ENCODE measurements at places on chromosomes 12 and 14.

DNA sequence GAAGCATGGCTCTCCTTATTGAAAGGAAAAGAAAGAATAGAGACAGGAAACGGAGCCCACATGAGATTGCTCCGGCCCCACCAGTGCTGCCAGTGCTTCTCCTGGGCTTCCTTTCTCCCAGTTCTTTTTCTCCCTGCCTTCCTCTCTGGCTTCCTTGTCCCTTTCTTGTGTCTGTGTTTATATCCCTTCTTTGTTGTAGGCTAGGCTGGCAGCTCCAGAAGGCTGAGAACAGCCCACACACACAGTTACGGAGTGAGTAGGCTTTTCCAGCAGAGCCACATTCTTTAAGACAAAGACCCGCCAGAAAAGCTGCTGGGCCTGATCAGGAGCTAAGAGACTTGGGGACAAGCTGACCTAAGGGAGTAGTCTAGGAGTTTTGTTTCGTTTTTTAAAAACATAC lies 13.0 kb downstream of the CIPC start:
- DNase-seq, result no peak

DNA sequence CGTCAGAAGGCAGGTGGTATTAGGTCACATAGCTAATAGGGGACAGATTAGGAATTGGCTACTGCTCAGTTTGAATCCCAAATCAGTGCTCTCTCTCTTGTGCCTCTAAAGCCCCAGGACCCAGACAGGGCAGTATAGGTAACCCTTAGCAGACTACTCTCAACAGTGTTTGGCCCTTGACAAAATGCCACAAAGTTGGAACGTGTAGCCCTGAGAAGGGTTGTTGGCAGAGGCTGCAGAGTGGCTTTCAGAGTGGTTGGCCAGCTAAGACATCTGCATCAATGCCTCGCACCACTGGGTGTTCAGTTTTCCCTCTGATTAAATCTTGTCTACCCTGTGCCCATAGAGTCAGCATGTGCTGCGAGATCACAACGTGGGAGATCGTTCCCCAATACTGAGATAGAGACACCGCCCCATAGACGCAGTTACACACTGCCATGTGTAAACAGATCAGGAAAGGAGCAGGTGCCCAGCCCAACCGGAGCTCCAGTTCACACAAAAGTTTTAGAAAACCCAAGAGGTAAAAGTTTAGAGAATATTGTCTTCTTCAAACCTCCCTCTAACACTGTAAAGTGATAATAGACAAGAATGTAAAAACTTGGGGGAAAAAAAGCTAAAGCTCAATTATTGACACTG lies 48.3 kb downstream of the EML1 start:
- no peak for DNase-seq

- no peak for DNase-seq
Observed at GRCh38 chr12:591167-592023, 71.8 kb downstream of the NINJ2 start.

GRCh38 chr12:127925971-127926370 lies 341.0 kb upstream of the TMEM132C start:
- no peak for DNase-seq

- DNase-seq, result no peak
Observed at GRCh38 chr14:34571771-34572170, 32.3 kb upstream of the EAPP start.

DNA sequence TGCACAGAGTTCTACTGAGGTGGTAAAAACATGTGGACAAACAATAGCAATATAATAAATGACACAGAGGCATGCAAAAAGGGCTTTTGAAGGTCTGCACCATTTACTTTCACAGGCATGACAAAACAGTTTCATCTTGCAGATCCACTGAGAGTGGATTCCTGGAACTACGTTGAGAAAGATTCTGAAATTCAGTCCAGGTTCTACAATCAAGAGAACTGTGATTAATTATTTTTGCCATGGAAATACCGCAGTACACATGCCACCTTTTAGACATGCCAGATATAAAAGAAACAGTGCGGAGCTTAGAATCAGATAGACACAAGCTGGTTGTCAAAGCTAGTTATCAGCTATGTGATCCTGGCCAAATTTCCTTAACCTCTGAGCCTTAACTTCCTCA lies 4.8 kb downstream of the CSRP2 start:
- DNase-seq, result no peak

DNA sequence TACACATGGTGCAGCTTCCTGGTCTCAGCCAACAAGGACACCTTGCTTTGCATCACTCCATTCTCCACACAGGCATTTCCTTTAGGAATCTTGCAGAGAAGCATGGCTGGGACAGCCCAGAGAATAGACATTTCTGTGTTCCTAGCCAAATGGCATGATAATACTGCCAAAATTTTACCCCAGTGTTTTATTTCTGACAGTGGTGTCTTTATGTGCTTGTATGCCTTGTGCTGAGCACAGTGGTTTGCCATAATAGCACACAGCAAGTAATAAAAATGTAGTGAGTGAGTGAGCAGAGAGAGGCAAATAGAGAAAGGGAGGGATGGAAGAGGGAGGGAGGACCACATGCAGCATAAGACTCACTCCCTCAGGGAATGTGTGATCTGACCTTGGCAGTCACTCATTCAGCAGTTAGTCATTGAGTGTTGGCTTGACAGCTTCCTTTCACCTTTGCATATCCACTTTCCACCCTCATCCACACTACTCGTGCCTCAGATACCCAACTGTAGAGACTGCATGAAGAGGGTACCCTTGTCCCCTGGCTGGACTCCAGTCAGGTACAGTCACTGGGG lies 212.8 kb upstream of the CCDC196 start:
- no peak for DNase-seq

GRCh38 chr14:61426048-61426447 lies 104.7 kb downstream of the PRKCH start:
- DNase-seq, result no peak

GRCh38 chr12:52132754-52133161 lies 53.3 kb downstream of the SMIM41 start:
- no peak for DNase-seq

- DNase-seq, result no peak
Observed at GRCh38 chr12:113244478-113244958, 23.3 kb downstream of the TPCN1 start.

GRCh38 chr12:48028541-48029431 lies 24.5 kb upstream of the COL2A1 start:
- DNase-seq, result no peak

GRCh38 chr12:70885956-70886355 lies 34.6 kb downstream of the PTPRR start:
- no peak for DNase-seq

GRCh38 chr12:109721276-109721675 lies 7.7 kb downstream of the FAM222A start:
- DNase-seq, result no peak

- DNase-seq, result no peak
Observed at GRCh38 chr12:107477947-107478610, 207.5 kb upstream of the PWP1 start.

DNA sequence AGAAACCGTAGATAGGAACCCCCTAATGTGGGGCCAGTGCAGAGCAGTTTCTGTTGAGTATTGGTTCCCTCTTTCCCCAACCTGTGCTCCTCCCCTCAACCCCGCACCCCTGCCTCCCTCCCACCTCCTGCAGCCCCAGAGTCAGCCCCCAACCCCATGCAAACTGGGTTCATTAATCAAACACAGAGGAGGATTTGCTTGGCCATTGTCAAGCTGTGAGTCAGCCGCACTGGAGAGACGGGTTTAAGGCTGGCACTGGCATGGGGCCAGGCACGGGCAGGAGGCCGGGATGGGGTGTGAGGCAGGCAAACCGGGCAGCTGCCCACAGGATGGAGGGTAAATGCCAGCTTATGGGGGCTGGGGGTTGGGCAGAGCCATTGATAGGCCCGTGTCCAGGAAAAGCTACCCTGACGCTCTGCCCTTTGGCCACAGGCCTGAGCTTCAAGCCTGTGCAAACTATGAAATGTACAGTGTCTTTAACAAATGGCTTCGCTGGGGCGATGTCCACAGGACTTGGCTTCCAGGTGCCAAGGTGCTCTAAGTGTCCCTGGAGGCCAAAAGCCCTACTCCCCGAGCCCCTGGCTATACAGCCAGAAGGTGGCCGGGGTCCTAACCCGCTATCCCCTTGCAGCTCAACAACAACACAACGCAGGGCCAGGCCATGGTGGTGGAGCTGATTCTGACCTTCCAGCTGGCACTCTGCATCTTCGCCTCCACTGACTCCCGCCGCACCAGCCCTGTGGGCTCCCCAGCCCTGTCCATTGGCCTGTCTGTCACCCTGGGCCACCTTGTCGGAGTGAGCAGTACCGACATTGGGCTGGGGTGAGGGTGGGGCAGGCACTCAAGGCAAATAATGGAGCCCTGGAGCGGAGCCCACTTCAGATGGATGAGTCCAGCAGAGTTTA lies 1.4 kb downstream of the AQP5 start:
- DNase-seq, result no peak

GRCh38 chr12:3030821-3031429 lies 46.3 kb upstream of the TSPAN9 start:
- DNase-seq, result no peak

DNA sequence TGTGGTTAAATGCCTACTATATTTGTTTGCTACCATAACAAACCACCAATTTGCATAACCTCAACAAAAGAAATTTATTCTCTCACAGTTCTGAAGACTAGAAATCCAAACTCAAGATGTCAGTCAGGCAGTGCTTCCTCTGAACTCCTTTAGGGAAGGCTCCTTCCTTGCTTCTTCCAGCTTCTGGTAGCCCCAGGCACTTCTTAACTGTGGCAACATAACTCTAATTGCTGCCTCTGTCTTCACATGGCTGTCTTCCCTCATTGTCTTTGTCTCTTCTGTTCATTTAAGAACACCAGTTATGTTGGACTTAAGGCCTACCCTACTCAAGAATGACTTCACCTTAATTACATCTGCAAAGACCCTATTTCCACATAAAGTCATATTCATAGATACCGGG lies 206.9 kb downstream of the SYT1 start:
- no peak for DNase-seq

DNA sequence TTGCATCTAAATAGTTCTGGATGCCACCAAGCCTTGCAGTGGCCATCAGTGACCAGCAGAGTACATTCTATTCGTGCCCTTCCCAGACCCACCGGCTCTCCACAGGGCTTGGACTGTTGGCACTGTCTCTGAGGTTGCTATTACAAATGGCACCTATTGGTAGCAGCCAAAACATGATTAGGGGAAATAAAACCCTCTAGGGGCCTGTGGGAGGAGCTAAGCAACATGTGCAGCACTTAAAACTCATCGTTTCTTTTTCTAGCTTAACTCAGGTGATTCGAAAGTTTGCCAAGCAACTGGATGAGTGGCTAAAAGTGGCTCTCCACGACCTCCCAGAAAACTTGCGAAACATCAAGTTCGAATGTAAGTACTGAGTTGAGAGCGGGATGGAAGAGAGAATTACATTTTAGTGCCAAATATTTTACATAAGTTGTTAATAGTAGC lies 65.4 kb upstream of the RIC8B start:
- DNase-seq, result no peak

DNA sequence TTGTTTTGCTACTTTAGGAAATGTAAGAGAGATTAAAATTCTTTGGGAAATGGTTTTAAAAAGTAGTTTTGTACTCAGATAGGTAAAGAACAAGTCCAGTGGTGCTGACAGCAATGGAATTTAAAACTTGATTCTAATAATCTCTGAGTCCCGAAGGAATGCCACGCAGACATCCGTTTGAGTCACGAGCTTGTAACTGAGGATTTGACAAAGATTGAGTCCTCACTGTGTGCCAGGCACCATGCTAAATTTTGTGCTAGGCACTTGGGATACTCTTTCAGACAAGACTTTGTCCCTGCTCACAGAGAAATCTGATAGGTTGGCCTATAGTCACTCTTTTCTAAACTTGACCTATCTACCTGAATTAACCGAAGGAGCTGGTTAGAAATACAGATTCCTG lies 12.7 kb downstream of the FLRT2 start:
- no peak for DNase-seq

- DNase-seq, result no peak
Observed at GRCh38 chr12:114774197-114774596, 90.2 kb upstream of the TBX3 start.

GRCh38 chr14:68718023-68718990 lies 74.6 kb downstream of the ZFP36L1 start:
- DNase-seq, result no peak

- DNase-seq, result no peak
Observed at GRCh38 chr12:82694970-82695369, 8.3 kb downstream of the TMTC2 start.

GRCh38 chr12:15495746-15496145 lies 173.4 kb downstream of the PTPRO start:
- DNase-seq, result no peak

- DNase-seq, result no peak
Observed at GRCh38 chr14:96062506-96062905, 23.3 kb downstream of the C14orf132 start.

DNA sequence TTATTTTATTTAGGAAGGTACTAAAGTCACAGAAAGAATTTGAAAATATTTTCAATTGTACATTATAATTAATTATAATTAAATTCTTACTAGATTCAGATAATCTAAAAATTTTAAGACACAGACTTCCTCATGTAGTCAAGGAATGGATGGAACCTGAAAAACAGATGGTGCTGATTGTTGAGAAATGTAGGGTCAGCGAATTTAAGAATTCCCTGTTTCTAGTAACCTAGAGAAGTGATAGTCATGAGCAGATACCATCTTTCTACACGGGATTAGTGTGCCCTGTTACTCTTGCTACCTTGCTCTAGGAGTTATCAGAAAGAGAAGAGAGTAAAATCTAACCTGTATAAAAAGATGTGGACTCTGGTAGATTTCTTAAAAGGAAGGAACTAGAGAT lies 37.5 kb upstream of the PTHLH start:
- no peak for DNase-seq

- DNase-seq, result no peak
Observed at GRCh38 chr14:74533576-74533975, 40.0 kb downstream of the ISCA2 start.

DNA sequence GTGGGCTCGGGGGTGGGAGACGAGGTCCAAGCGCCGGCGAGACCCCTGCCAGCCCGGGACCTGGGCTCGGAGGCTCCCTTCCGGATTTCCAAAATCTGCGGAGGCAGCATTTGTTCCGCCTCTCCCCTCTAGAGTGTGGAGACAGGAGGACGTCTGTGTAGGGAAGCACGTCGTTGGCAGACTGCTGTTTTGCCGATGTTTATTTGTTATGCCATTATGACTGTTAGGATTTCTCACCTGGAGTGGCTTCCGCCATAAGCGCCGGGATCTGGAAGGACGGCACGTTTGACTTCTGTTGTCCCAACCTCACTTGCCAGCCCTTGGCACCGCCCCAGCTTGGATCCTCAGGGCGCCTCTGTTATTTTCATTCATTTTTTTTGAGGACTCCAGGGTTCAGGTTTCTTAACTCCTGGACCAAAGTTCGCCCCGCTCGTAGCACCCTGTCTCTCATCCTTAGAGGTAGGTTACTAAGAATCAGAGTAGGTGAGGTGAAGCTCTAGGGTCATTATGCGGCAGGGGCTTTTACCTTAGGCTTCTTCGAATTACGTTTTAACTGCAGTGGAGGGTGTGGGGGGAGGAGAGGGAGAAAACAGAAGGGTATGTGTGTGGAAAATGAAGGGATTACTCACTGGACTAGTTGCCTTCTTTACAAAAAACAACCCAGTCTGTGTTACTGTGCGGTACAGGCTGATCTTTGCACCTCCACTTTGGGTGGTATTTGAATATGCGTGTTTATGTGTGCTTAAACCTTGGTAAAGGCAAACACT lies 547 bp upstream of the PYGL start:
- no peak for DNase-seq

Measured in activated T-cell treated with anti-CD3 and anti-CD28 coated beads for 1 hour (primary cell).